Stimulated activated CD4-positive, alpha-beta T cell treated with anti-CD3 and anti-CD28 coated beads, Interleukin-12 subunit alpha, Interleukin-12 subunit beta, amount 100 ng/mL, for 4 hours (primary cell): ENCODE measurements at places on chromosomes 12 and 14.

DNA sequence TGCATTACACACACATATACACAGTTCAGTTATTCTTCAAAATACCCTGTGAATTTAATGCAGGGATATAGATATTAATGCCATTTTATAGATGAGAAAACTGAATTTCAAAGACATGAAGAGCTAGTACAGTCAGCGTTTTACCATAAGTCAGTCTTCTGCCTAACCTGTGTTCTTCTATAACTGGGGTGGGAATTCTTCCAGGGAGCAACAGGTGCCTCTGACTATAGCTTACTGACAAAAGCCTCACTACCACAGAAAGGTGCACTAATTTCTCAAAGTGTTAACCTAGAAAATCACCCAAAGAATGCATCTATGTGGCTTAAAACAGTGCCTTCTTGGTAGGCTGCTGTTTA is 84.4 kb downstream of the STXBP6 start:
- DNase-seq, result no peak

DNA sequence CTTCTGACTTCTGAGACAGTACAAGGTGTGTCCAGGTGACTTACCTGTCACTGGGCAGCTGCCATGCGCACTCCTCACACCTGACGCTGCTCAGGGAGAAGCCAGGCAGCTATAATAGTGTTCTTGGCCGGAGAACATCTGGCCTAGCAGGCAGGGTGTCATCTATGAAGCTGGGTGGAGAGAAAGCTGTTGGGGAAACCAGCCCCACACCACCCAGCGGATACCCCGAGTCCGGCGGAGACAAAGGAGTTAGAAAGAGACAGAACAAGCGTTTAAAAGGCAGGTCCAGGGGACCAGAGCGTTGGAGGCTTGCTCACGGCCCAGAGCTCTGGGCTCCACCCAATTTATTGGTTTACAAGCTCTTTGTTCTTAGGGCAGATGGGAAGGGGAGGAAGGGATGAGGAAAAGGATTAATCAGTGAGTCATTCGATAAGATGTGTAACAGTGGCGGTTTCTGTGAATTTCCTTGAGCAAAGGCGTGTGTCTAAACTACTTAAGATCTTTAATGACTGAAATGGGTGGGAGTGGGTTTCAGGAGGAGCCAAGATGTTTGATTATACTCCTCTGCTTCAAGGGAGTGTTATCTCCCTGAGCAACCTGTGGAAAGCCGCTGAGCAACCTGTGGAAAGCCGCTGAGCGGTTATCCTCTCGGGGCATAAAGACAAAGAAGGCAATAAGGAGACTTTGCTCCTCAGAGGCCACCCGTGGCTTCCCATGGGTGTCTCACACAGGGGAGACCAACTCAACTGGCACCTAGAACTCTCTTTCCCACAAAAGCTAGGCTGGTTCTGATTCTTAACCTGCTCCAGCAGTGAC is at the start of gene GALNT8:
GALNT8 (plus strand) TSS at position 580 of the 816 bp plus-strand sequence. CDS start 278 bp downstream, outside the sequence.
- DNase-seq, result no peak

DNA sequence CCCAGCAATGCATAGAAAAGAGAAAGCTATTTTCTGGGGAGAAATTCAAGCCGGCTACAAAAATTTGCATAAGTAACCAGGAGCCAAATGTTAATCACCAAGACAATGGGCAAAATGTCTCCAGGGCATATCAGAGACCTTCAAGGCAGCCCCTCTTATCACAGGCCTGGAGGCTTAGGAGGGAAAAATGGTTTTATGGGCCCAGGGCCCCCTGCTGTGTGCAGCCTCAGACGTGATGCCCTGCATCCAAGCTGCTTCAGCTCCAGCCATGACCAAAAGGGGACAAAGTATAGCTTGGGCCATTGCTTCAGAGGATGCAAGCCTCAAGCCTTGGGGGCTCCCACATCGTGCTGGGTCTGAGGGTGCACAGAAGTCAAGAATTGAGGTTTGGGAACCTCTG is 15.8 kb downstream of the TMEM233 start:
- DNase-seq, result no peak

DNA sequence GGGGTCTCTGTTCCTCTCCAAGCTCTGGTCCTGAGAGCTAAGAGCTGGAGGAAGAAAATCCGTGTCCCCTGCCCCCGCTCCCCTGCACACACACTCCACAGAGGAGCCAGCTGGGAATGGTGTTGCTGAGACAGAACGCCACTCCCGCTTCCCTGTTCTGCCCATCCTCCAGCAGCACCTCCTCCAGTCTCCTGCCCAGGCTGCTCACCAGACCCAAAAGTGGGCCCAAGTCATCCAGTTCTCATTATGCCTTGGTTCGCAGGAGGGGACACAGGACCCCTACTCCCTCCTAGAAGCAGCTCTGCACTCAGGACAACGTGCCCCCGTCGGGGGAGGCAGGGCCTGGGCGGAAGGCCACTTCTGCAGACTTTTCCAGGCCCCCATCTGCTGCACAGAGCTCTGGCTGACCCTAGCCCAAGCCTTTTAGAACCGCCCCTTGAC is 830 bp upstream of the TRMT61A start:
- DNase-seq, result no peak

- DNase-seq, result no peak
These were observed 110.4 kb downstream of the BCAT1 start for GRCh38 chr12:24838531-24838950.

DNA sequence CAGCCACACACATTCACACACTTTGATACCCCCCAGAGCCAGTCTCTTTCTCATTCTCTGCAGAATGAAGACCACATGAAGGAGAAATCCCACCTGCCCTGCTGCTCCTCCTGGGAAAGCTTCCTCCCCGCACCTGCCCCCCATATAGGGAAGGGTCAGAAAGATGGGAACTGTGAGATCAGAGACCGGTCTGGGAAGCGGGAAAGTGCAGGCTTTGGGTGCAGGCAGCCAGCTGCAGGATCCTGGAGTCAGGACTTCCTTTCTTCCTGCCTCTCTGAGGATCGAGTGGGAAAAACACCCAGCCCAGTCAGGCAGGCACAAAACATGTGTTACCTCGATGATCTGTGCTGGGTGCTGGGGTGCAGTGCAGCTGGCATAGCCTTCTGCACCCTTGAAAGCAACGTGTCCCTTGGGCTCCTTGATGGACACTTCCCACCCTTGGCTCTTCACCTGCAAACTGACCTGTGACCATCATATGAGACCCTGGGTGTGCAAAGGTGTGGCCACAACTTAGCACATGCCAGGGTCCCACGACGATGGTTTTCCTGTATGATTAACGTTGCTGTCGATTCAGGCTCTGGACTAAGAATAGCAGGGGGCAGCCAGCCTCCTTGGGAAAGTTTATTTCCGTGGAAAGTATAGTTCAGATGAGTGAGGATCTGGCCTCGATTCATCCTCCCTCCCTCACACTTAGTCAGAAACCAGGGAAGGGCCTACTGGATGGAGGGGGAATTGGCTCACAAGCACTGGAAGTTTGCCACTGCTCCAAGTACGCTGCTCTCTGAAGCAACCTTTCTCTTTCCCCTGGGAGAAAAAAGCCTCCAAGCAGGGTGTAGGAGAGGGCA is 105.4 kb upstream of the MED13L start:
- DNase-seq, result no peak

DNA sequence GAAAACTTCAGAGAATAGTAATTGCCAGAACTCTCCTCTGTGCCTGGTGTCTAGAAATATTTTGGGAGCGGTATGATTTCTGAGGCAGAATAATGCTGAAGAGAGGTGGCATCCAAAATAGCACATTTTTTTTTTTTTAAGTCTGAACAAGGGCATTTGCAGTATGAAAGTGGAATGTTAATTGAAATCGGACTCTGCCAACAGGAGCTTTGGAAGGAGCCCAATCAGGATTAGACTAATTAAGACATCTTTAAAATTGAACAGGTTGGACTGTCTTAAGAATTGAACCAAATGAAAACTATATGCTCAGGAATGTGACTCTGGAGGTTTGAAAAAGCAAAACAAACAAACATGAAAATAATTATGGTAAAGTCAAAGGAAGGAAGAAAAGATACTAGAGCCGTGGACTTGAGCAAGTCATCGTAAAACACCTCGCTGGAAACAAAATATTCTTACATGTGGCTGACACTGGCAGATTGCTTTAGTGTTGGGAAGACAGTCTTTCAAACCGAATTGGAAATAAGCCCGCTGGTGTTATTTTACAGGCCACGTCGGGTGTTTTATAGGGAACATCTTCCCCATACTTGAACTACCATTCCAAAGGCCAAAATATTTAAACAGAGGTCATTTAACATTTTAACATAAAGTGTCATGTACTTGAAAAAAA is 436.3 kb downstream of the VRK1 start:
- DNase-seq, result no peak

- no peak for DNase-seq
These were observed 5.6 kb downstream of the ATP2A2 start for GRCh38 chr12:110286623-110287022.

- no peak for DNase-seq
These were observed 6.0 kb upstream of the RNASE6 start for GRCh38 chr14:20775043-20775442.
